ENCODE measurements at places on chromosomes 6 and 20.

GRCh38 chr6:36559011-36559793, 11.9 kb upstream of the STK38 start:
- no peak for DNase-seq

DNA sequence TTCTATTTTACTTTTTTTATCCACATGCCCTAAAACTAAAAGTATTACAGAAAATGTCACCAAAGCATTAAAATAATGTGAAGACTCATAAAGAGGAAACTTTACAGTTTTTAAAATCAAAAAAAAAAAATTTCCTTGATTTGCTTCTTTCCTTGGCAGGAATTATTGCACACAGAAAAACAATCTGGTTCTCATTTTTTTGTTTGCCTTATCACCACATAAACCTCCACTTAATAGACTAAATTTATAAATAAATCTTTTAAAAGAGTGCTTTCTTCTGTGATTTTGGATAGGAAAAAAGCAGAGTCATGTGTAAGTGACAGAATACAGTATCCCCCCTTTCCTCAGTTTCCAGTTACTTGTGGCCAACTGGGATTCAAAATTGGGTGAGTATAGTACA, 695.1 kb upstream of the CITED2 start:
- DNase-seq = no peak

DNA sequence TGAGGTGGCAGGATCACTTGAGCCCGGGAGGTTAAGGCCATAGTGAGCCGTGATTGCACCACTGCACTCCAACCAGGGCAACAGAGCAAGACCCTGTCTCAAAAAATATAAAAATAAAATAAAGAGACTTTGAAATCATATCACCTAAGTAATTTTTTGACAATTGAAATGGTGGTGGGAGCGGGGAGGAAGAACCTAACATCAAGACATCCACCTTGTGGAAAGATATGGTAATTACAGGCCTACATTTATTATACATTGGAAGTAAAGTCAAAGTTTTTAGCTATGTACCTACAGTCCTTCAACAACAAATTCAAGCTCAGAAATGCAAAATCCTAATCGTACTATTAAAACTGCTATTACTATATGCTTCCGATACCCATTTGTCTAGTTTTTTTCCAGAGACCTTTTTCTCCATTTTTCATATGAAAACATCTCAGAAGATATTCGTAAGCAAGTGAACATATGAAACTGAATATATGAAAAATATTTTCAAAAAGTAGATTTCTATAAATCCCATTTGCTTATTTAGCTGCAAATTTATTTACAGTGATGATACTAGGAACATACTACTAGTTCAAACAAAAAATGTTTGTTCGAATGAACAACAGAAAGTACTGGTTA, 83.3 kb downstream of the SYCP2 start:
- DNase-seq = no peak

DNA sequence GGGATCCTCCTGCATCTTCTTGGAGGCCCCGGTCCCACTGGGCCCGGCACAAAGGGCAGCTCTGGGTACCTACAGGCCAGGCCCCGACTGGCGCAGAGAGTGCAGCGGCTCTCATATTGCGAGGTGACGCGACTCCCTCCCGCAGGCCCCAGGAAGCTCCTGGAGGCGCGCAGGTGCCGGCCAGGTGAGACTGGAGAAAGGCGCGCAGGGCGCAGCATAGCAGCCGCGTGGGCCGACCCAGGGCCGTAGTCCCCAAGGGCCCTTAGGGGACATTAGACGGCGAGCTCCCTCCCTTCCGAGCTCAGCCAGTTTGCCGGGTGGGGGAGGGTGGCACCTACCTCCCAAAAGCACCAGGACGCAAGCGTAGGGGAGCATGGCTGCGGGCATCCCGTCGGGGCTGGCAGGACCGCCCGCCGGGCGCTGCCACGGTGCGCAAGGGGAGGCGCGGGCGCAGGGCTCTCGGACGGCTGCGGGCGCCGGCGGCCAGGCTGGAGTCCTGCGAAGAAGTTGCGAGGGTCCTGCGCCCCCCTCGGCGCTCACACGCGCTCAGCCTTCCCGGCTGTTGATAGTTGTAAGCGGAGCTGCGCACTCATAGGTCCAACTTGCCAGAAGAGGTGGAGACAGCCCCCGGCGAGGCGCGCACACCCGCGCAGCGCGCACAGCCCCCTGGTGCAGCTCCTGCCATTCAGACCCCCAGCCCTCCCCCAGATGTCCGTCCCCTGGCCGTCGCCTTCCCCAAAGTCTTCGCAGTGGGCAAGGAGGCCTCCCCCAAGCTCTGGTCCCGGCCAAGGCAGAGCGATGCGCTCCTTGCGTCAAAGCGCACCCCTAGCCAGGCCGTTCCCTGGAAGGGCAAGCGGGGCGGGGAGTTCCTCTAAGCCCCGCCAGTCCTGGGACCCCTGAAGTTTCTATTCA, 622 bp downstream of the APCDD1L start:
- DNase-seq = no peak

DNA sequence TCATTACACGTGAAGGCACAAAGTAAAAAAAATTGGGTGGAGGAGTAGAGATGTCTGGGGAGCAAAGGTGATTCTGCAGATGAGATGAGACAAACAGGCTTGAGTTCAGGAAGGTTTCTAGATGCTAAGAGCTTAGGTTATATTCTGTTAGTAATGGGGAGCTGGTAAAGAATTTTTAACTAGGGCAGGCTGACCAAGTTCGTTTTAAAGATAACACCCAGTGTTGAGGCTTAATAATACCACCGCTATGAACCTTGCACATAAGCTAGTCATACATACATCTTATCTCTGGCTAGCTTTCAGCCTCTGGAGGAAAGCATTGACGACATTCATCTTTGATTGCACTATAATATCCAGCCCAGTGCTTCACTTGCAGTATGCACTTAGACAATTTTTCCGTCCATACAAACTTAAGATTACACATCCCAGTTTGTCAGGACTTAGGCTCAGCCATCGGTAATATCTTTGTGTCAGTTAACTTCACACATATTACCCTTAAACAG, 12.1 kb downstream of the NHSL1 start:
- no peak for DNase-seq

- no peak for DNase-seq
These were observed 78.2 kb upstream of the ARID1B start for GRCh38 chr6:156699017-156699421.

DNA sequence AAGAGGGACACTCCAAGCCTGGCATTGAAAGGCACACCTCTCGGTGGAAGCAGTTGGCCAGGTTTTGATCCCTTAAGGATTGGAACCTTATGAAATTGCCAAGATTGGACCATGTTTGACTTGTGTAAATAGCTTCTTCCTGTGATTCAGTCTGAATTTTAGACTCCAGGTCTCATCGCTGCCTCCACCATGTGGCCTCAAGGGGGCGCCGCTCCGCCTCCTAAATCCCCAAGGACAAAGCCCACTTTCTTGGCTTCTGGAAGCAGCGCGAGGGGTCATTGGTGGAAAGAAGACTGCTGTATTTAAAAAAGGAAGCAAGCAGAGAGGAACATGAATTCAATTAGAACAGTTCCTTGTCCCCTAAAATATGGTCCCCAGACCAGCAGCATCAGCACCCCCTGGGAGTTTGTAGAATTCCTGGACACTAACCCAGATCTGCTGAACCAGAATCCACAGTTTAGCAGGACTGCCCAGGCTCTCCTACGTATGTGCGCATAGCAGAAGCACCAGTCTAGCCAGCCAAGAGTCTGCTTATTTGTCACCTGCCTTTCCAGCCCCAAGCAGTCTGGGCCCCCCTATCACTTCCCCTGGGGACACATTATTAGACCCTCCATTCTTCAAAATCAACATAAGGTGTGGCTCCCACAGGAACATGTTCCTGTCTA, 108.5 kb downstream of the LY86 start:
- no peak for DNase-seq

- no peak for DNase-seq
These were observed 23.2 kb downstream of the OR2H2 start for GRCh38 chr6:29608131-29608530.

DNA sequence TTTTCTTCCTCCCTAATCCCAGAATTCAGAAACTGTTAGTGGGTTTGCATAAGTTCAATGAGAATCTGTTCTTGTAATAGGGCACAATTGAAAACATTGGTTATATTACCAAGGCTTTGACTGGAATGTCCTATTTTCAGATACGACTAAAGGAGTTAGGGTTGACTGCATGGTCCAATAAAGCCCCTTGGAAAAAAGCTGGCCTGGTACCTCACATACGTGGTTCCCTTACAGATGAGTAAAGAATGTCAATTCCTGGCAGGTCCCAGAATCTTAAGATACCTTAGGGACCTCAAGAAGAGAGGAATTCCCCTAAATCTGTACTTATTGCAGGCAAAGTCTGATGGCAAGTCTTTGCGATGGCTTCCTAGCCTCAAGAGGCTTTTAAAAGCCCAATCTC, 4.6 kb downstream of the PPDPF start:
- DNase-seq = no peak

- DNase-seq = no peak
These were observed 26.9 kb upstream of the MAPRE1 start for GRCh38 chr20:32792731-32793458.

DNA sequence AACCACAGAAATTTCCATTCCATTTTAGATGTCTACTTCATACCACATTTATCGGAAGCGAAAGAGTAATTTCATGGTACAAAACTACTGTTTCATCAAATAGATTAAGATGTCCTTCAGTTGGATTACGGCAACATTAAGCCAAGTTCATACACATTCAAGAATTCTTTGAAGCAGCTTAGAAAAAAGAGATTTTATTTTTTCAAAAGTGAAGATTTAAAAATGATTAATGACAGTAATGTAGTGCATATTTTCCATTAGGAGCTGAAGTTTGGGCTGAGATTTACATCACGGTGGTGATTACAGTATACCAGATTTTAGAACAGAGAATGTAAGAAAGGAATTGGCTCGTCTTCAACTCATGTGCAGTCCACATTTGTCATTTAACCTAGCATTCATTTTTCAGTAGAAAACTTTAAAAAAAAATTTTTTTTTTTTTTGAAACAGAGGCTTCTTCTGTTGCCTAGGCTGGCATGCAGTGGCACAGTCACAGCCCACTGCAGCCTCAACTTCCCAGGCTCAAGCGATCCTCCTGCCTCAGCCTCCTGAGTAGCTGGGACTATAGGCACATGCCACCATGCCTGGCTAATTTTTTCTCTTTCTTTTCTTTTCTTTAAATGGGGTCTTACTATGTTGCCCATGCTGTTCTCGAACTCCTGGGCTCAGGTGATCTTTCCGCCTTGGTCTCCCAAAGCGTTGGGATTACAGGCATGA, 1.9 kb downstream of the SYNJ2 start:
- no peak for DNase-seq

- DNase-seq = no peak
These were observed 5.1 kb downstream of the C6orf132 start for GRCh38 chr6:42137194-42137753.

DNA sequence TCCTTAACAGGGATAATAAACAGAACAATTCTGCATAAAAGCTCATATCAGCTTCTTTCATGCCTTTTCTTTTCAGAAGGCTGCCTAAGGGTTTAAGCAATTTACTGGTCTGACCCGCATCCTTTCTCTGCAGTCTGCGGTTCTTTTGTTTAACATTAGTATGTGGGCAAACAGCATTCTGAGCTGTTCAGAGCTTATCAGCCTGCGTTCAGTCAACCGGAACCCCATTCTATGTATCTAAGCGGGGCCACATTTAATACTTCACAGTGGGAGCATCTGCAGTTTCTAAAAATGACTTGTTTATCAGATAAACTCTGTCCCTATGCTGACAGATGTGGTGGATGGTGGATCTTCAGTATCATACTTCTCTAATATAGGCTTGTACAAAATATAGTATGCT, 758.9 kb upstream of the MMS22L start:
- DNase-seq = no peak

DNA sequence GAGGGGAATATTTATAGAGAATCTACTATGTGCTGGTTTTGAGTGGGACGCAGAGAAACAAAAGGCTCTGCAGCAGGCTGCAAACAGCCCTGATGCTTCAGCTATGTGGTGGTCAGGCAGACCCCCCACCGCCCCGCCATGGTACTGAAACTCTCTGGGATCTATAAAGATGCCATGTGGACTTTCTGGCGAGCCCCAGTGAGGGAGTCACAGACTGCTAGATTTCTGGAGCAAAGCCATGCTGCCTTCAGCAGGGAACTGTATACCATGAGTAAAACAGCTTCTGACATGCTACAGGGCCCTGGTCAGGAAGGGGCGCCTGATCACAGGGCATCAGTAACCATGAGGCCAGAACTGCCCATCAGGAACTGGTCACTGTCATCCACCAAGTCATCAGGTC, 19.2 kb upstream of the BPIFB1 start:
- no peak for DNase-seq

- no peak for DNase-seq
These were observed 2.8 kb upstream of the RAB23 start for GRCh38 chr6:57224769-57225515.

- DNase-seq = no peak
These were observed 124.0 kb upstream of the SLC2A12 start for GRCh38 chr6:134176264-134176975.

DNA sequence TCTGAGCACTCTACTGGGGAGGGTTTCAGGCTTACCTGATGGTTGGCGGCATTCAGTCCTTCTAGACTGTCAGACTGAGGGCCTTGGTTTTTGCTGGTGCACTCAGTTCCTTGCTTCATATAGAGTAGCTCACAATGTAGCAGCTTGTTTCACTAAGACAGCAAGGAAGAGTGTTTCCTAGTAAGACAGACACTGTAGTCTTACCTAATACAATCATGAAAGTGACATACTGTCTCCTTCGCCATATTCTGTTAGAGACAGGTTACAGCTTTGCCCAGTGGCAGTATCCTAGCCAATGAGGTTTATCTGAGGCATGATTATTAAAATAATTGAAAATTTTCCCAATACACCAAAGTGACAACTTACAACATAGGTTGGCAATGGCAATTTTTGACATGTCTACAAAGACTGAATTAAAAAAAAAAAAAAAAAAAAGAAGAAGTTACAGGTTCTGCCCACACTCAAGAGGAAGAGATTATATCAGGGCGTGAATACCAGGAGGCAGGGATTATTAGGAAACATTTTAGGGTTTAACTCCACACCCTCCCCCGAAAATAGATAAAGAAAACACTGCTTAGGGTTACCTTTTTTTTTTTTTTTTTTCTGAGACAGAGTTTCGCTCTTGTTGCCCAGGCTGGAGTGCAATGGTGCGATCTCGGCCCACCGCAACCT, 66.8 kb downstream of the SCAND1 start:
- DNase-seq = no peak

DNA sequence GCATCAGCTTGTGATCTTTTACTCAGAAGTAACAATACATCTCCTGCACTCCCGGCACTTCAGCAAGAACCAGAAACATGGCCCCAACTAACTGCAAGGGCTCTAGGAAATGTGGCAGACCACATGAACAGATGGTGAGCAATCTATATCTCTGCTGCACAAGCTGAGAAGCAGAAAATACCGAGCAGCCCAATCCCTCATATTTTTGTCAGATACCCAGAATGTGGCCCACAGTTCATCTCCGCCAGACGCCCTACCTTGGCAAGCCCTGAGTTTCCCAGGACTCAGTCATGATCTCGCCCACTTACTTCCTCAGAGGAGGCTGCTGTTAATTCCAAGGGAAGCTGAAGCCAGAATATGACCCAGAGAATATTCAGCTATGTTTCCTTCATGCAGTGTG, 63.1 kb upstream of the PHACTR1 start:
- no peak for DNase-seq

GRCh38 chr6:10393544-10394225, 21.2 kb downstream of the TFAP2A start:
- DNase-seq = no peak
